Muscle of back (tissue), 13 donors: ENCODE measurements at places on chromosomes 2 and 18.

GRCh38 chr2:136119717-136120675 is 2.0 kb upstream of the CXCR4 start:
- no peak for DNase-seq

DNA sequence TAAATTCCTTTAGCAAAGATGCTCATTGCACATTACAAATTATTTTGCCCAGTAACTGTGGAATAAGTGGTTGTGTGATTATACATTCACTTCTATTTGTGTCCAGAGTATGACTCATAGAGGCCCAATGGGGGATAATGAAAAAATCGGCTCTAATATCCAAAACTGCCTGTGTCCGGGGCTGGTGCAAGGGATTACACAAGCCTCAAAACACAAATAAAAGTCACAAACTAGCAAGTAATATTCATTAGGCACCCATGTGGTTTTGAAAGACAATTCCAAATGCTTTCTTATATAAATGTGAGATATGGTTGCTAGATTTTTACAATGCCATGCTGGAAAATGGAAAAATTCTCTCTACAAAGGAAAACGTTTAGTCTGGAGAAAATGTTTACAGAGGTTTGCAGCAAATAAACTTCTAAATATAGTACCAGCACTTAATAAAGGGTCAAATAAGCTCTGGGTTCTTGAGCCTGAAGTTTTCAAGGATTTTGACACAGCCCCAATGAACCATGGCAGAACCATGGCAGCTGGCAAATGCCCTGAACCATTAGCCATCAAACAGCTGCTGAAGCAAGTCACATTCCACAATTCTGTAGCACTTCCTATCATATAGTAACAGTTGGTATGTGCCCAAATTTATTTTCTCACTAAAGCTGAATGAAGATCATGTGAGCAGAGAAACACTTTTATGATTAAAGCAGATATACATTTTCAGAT is 40.5 kb downstream of the IRS1 start:
- DNase-seq: peak; percentile 59

- no peak for DNase-seq
Measured at GRCh38 chr2:47259829-47260228, 104.7 kb upstream of the STPG4 start.

DNA sequence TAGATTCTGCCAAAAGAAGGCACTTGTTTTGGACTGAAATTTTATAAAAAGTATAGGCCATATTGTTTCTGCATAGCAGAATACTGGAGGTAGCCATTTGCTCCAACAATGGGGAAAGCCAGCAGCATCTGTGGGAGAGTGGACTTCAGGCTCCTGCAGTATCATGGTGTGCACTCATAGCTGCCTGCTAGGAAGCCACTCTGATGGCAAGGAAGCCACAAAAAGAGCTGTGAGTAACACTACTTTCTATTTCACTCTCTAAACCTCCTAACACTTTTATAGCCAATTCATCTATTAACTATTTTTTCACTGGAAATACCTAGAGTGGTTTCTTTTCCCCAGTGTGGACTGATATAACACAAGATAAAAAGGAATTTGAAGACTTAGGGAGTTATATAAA is 144.4 kb upstream of the KCNJ3 start:
- no peak for DNase-seq

DNA sequence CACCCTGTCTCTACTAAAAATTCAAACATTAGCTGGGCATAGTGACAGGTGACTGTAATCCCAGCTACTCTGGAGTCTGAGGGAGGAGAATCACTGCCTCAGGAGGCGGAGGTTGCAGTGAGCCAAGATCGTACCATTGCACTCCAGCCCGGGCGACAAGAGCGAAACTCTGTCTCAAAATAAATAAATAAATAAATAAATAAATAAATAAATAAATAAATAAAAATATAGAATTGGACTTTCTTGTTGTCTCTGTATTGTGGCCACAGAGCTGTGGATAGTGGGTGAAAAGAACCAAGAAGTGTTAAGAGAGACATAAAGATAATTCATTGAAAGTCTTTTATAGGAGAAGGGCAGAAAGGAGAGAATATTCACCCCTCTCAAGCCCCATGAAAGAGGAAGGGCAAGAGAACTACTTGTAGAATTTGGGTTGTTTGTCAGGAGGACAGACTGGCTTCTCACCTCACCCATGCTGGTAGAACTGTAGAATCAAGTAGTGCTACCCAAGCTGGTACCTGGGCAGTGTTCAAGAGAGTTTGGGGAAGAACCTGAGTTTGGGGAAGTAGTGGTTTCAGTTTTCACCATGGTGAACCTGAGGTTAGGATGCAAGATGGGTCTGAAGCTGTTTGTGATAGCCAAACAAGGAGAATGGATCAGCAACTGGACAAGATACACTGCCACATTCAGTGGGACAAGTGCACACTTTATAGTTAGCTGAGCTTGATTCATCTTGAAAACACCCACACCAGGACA is 256.5 kb downstream of the CD226 start:
- no peak for DNase-seq
